CD4-positive, alpha-beta T cell treated with Interleukin-4 for 4 hours (primary cell): ENCODE measurements at places on chromosomes 2 and 18.
A peak's percentile ranks its signal among the peaks of the same experiment; 100 is the strongest.

DNA sequence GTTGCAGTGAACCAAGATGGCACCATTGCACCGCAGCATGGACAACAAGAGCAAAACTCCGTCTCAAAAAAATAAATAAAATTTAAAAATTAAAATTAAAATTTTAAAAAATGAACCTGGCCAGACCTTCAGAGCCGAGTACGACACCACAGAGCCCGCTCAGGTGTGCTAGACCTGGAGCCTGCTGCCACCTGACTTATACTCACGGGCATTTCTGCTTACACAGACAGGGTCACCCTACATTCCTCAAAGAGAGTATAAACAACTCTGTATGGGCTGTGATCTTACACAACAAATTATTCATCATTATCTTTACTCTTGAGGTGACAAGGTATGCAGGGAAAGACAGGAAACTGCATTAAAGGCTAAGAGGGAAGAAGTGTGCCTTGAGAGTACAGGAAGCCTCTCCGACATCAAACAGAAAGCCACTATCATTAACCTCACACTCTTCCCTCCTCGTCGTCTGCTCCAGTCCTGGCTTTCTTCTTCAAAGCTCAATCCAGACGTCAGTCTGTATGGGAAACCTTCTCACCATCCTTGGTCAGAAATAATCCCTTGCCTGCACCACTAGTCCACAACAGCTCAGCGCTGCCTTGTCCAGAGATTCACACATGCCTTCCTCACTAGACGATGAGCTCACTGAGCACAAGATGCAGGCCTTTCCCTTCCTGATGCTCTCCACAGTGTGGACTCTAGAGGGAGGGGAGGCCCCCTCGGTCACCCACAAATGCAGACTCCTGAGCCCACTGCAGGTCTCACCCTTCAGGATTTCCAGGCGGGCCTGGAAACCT, 56.2 kb downstream of the UXS1 start:
- peak; percentile 46 for DNase-seq

DNA sequence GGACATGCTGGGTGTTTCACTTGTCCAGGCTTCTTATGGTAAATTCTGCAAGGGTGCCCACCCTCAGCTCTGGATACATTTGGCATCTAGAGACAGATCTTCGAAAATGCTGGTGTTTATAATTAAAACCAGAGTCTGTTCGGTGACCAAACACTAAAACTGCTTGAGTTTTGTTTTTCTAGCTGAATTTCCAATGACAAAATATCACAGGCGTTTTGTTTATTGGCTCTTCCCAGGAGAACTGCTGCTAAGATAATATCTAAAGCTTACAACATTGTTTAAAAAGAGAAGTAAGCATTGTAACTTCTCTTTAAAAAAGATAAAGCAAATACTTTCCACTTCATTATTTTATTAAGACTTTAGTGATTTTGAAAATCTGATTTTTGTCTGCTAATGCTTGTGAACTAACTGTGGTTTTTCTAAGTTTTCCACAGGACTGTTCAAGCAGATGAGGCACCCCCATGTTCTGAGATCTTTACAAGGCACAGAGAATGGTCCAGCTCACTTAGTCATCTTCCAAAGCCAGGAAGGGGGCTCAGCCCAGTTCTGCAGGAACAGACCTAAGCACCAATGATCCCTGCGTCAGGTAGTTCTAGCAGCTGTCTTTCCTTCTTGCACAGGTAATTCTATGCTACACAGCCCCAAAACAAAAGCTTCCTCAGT, 94.8 kb upstream of the LTBP1 start:
- no peak for DNase-seq

DNA sequence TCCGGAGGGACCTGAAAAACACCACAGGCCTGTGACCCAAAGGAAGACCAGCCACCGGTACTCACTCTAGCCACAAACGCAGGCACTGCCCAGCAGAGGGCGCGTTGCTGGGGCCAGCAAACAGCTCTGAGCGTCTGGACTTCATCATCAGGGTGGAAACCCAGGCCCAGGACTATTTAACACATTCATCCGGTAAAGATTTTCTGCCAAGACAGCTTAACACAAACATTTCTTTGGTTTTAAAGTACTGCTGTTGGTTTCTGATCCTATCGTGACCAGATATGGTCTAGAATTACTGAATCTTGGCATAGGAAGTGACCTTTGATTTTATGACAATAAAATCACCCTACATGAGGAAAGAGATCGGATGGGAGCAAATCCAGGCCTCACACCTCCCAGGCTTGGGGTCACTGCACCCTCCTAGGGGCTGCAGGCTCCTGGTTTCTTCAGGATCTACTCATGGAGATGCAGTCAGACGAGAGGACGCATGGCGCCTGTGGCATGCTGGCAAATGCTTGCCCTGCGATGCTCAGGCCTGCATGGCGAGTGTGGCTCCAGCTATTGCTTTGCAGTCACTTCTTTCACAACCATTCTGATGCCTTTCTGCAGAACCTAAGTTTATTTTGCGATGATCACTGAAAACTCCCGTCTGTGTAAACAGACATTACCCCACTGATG, 130.4 kb downstream of the COL4A4 start:
- peak; percentile 8 for DNase-seq

DNA sequence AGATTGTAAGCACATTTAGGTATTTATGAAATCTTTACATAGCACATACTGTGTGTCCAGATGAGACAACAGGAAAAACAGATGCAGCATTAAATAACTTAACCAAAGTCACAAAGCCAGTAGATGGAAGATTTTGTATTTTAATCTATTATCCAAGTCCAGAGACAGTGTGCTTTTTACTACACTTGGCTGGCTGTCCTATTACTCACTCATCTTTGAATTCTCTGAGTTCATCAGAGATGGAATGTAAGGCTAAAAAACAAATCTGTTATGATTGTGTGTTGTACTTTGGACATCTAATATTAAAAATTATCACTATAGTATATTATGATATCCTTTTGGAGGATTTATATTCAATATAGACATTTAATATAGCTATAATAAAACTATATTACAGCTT, 1189.4 kb downstream of the DSC3 start:
- no peak for DNase-seq

DNA sequence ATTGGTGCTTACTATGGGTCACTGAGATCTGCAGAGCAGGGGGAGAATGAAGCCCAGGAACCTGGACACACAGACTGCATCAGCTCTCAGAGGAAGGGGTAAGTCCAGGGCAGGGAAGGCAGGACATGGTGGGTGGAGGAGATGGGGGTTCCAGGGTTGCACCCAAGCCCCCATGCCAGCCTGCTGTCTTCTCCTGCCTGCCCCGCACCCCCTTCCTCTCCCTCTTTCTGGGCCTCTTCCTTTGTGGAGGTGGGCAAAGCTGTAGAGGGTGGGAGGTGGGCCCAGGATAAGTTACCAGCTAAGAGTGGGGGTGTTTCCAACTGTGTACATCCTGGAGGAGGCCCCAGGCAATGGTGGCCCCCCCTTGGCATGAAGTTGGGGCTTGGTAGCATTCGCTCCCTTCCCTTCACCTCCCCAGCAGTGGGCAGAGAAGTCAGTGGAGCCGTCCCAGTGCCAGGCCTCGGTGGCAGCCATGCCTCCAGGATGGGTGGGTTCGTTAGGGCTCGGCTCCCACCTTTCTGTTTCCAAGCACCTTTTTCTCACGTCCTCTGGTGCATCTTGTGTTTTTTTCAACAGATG, 132.2 kb downstream of the CLIP4 start:
- DNase-seq, result no peak

GRCh38 chr2:63000801-63001200, 49.8 kb upstream of the OTX1 start:
- DNase-seq, result no peak

DNA sequence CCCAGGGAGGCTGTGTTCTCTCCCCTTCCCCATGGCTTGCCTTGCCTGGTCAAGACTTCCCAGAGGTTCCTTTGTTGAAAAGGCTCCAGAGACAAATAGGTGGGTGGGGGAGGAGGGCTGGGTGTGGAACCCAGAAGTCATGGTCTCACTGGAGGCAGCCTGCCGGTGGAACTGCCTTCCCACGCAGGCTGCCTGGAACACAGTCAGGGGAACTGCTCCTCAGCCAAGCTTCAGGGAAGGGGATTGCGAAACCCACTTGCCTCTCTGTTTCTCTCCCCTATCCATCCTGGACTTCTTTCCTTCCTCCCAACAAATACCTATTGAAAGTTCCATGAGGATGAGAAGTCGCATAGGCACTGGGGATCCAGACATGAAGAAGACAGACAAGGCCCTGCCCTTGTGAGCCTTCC, 31.6 kb downstream of the MARCO start:
- DNase-seq, result no peak

- DNase-seq, result no peak
These were observed 20.1 kb downstream of the TPGS2 start for GRCh38 chr18:36808681-36809080.

GRCh38 chr18:33022370-33022769, 249.5 kb upstream of the KLHL14 start:
- no peak for DNase-seq

DNA sequence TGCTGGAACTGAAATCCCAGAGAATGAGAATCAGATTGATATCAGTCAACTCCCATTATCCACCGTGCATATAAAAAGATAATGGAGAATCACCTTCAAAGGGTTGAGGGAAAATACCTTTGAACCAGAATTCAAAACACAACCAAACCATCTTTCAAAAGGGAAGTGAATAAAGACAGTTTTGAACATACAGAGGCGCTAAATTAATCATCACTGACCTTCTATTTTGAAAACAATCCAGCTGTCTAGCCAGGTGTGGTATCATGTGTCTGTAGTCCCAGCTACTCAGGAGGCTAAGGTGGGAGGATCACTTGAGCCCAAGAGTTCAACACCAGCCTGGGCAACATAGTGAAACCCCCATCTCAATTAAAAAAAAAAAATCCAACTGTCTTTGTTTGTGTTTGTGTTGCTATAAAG, 63.6 kb downstream of the TRABD2A start:
- DNase-seq, result peak; percentile 50

- no peak for DNase-seq
These were observed 59.8 kb upstream of the RIT2 start for GRCh38 chr18:43175257-43175656.

DNA sequence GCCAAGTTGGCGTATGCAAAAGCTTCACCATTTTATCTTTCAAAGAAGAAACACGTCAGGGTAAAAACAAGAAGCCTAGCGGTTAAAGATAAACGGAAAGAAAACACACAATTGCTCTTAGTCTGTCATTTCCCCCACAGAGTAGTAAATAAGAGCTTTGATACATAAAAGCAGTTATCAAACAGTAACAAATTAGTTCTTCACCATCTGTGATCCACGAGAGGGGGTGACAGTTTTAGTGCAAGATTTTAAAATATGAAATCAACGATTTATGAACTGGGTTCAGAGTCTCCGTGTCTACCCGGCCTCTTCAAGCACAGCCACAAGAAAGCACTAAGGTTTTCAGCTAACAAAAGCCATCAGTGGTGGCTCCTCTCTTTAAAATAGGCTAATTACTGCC, 703.9 kb upstream of the ID2 start:
- DNase-seq, result no peak

DNA sequence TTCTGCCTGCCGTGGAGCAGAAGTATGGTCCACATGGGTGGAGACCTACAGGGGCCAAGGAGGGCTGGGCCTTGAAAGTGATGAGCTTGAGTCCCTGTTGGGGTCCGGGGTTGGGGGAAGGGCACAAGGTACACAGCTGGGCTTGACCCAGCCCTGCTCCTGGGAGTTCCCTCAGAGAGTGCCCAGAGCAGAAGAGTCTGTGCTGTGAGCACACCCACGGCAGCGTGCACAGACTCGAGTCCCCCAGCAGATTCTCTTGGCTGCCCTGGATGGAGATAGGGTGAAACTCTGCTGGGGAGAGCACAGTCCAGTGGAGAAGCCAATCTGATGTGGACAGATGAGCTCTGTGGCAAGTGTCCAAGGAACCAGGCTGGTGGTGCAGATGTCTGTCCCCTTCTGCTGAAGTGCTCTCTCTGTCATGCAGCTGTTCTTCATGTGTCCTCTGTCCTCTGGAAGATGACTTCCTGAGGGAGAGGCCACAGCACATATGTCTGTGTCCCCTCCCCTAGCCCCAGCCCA, 27.5 kb downstream of the INPP4A start:
- no peak for DNase-seq

- DNase-seq, result no peak
These were observed 139.2 kb downstream of the DYM start for GRCh38 chr18:49321271-49321670.
